Activated CD8-positive, alpha-beta T cell treated with anti-CD3 and anti-CD28 coated beads, Interleukin-2, amount 10 ng/mL, durations not matched to agents 7 days and 5 days (primary cell): ENCODE measurements at places on chromosomes 6 and 20.
A peak's percentile ranks its signal among the peaks of the same experiment; 100 is the strongest.

DNA sequence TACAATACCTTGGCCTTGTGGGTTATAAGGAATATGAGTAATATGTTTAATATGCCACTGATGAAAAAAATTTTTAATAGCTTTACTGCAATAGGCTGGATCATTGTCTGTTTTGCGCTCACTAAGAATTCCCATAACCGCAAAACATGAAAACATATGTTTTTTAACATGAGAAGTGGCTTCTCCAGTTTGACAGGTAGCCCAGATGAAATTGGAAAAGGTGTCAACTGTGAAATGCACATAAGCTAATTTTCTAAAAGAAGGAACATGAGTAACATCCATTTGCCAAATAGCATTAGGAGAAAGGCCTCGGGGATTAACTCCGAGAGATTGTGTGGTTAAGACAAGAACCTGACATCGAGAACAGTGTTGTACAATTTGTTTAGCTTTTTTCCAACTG lies 4.9 kb downstream of the GLYATL3 start:
- no peak overlapping the region for H3K4me3 ChIP-seq
- peaks cover 3% of the 10 kb centered on the region for H3K27me3 ChIP-seq
- no peak for DNase-seq
- no peaks in the 10 kb centered on the region for H3K4me1 ChIP-seq
- H3K36me3 ChIP-seq, result no peaks in the 10 kb centered on the region
- H3K27ac ChIP-seq, result no peak overlapping the region

GRCh38 chr6:137159912-137160311 lies 13.5 kb downstream of the IL22RA2 start:
- H3K27ac ChIP-seq, result no peak overlapping the region
- H3K4me1 ChIP-seq, result peaks cover 49% of the 10 kb centered on the region
- peaks cover 65% of the 10 kb centered on the region for H3K36me3 ChIP-seq
- H3K4me3 ChIP-seq, result no peak overlapping the region
- DNase-seq, result no peak
- H3K27me3 ChIP-seq, result peaks cover 12% of the 10 kb centered on the region

GRCh38 chr6:122285292-122285913 lies 114.0 kb upstream of the HSF2 start:
- H3K36me3 ChIP-seq, result no peaks in the 10 kb centered on the region
- no peak for DNase-seq
- H3K27me3 ChIP-seq, result no peaks in the 10 kb centered on the region
- H3K4me1 ChIP-seq, result no peaks in the 10 kb centered on the region

GRCh38 chr6:123811378-123811777 lies 7.7 kb downstream of the NKAIN2 start:
- H3K4me1 ChIP-seq, result no peaks in the 10 kb centered on the region
- no peak overlapping the region for H3K27ac ChIP-seq
- DNase-seq, result no peak
- H3K36me3 ChIP-seq, result no peaks in the 10 kb centered on the region

- peak overlapping the region; percentile 94 for H3K4me3 ChIP-seq
- H3K27me3 ChIP-seq, result peaks cover 38% of the 10 kb centered on the region
- peak; percentile 55 for DNase-seq
- H3K4me1 ChIP-seq, result peaks cover 26% of the 10 kb centered on the region
- H3K27ac ChIP-seq, result peak overlapping the region; percentile 84
These were observed 416 bp downstream of the PTPRK start for GRCh38 chr6:128519931-128520435.

- no peaks in the 10 kb centered on the region for H3K27me3 ChIP-seq
- no peaks in the 10 kb centered on the region for H3K36me3 ChIP-seq
- H3K4me3 ChIP-seq, result no peak overlapping the region
These were observed 71.0 kb downstream of the FUT9 start for GRCh38 chr6:96086745-96087144.

GRCh38 chr6:8085053-8085511 lies 17.3 kb downstream of the EEF1E1 start:
- no peak overlapping the region for H3K4me3 ChIP-seq
- H3K27me3 ChIP-seq, result no peaks in the 10 kb centered on the region
- H3K36me3 ChIP-seq, result peaks cover 67% of the 10 kb centered on the region
- H3K4me1 ChIP-seq, result peaks cover 18% of the 10 kb centered on the region
- no peak for DNase-seq

- H3K4me3 ChIP-seq, result no peak overlapping the region
- H3K27ac ChIP-seq, result no peak overlapping the region
- H3K4me1 ChIP-seq, result no peaks in the 10 kb centered on the region
- H3K36me3 ChIP-seq, result no peaks in the 10 kb centered on the region
- peaks cover 33% of the 10 kb centered on the region for H3K27me3 ChIP-seq
These were observed 54.7 kb downstream of the TRMT6 start for GRCh38 chr20:5895626-5896025.

DNA sequence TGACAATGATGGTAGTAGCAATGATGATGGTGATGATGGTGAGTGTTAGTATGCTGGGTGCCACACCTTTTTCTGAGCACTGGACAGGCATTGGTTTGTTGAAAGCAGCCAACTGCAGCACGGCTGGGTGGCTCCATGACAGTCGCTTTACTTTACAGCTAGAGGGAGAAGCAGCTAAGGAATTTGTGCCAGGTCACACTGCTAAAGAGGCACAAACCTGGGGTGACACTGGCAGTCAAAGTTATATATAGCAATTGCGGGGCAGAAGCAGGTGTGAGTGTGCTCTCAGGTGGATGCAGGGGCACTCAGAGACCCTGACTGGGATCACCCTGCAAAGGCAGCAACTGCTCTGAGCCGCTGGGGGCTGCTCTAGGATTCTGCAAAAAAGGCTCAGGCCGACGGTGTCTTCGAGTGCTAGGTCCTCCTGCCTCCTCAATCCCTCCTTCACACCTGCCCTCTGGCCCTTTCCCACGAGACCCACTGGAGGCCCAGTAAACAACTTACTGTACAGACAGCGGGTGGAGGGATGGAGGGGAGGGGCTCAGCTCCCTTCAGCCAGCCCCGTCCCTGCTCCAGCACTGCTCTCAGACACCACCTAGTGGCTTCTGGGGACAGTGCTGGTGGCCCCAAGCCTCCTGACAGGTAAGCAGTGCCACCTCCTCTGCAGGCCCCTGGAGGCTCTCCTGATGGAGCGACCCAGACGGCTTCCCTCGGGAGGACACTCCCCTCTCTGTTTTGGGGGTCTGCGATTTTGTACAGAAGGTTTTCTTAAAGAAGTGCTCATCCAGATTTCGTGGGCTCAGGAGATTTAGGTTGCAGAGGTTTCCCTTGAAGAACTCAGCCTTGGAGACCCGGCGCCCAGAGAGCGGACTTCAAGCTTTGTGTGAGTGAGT lies 4.4 kb upstream of the RPS21 start:
- peaks cover 25% of the 10 kb centered on the region for H3K36me3 ChIP-seq
- peak overlapping the region; percentile 45 for H3K27ac ChIP-seq
- H3K4me1 ChIP-seq, result peaks cover 30% of the 10 kb centered on the region
- no peak overlapping the region for H3K4me3 ChIP-seq
- peak; percentile 83 for DNase-seq

DNA sequence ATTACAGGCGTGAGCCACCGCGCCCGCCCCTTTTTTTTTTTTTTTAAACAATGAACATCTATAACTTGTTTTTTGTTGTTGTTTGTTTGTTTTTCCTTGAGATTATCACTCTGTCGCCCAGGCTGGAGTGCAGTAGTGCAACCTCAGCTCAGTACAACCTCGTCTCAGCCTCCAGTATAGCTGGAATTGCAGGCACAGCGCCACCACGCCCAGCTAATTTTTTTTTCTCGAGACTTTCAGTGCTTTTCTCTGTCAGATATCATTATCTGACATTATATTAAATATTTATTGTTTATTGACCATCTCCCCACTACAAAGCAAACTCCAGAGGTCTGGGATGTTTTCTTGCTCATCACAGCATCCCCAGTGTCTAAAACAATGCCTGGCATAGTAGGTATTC lies 2.3 kb upstream of the DLK2 start:
- H3K27ac ChIP-seq, result no peak overlapping the region
- no peak for DNase-seq
- H3K36me3 ChIP-seq, result peaks cover 9% of the 10 kb centered on the region

DNA sequence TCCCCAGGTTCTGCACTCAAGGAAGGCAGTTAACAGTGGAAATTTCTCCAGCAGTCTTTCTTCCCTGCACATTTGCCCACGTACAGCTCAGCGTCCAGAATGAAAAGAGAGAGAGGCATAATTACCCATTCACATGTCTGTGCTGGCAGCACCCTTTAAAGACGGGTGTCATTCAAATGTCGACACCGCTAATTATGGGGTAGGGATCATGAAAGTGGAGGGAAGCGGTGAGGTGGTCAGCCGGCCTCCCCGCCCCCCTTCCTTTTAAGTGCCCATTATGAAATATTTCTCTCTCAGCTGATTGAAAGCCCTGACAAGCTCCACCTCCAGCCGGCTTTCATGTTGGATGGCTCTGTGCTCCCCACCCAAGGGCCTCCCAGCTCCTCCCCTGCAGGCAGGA lies 246.1 kb downstream of the BMP7 start:
- no peaks in the 10 kb centered on the region for H3K36me3 ChIP-seq
- peaks cover 7% of the 10 kb centered on the region for H3K27me3 ChIP-seq
- no peak for DNase-seq
- no peak overlapping the region for H3K27ac ChIP-seq
- H3K4me1 ChIP-seq, result no peaks in the 10 kb centered on the region
